ENCODE measurements at places on chromosomes 11 and 22.

DNA sequence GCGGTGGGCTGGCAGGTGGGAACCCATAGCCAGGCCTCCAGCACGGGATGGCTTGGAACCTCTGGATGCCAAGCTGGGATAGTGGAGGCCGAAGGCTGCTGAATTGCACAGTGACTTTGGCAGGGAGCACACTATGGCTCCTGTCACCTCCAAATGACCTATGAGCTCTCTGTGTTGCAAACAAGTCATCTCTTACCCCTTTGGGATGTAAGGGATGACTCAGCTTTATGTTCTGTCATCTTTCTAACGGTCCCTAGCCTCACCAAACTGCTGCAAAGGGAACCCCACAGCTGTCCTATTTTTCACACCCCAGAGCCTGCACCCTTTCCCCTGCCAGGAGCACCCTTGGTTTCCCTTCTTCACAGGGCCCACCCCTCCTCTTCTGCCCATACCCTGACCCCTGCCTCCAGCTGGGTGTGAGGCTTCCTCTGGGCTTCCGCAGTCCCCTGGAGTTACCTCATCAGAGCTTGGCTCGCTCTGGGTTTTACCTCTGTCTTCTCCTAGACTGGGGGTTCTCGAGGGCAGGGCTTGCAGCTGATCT lies 2.7 kb upstream of the SCUBE1 start:
- DNase-seq = no peak

- DNase-seq = no peak
Measured at GRCh38 chr11:133988686-133989410, 32.1 kb upstream of the IGSF9B start.

GRCh38 chr11:104098132-104098531 lies 61.7 kb downstream of the DDI1 start:
- DNase-seq = no peak

- DNase-seq = no peak
Measured at GRCh38 chr11:15341587-15341986, 226.9 kb downstream of the INSC start.

DNA sequence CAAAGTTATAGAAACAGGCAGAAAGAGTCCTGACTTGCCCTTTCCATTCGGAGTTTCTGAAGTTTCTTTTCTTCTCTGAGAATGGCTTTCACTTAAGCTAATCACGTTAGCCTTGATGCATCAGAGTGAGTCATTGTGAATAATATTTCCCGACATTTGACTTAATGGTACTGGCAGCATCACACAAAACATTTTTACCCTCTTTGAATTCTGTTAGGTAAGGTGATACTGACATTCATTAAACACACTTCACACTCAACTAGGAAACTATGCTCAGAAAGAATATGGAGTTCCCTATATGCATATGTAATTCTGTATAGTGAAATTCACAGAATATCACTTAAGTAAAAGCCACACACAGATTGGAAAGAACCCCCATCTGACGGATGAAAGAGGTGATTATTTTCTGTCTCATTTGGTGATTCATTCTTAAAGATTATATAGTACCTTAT lies 120.8 kb upstream of the ARHGAP20 start:
- no peak for DNase-seq

DNA sequence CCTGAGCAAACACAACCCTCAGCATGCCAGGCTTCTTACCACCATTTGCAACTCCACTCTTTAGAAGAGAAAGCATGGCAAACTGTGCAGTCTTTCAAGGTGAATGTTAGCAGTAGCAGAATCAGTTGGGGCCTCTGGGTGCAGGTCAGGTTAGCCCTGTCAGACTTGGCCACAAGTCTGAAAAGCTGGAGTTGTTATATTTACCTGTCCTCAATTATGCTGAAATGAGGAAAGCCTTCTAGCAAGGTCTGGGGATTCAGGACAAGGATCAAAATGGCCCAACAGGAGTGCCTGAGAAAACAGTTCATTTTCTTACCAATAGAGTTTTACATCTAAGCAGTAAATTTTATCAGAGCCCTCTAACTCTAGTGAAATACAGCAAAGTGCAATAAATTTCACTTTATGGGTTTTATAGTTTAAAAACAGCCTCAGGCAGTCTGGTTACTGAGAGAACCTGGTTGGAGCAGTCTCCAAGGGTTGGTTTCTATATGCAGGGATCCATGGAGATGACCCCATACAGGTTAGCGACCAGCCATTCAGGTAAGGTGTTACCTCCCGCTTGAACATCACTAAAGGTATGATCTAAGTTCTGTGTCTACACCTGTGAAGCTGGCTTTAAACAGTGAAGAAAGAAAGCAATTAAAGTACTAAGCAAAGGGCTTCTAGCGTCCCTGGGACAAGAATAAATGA lies 212.5 kb upstream of the MPPED2 start:
- DNase-seq = no peak

All from iPS DF 19.7 (cell line).